ENCODE measurements at places on chromosomes 1 and 21.

GRCh38 chr1:74388855-74389254 is 123.6 kb downstream of the LRRC53 start:
- DNase-seq = no peak

- no peak for DNase-seq
Observed at GRCh38 chr1:118145721-118146120, 39.3 kb downstream of the SPAG17 start.

GRCh38 chr1:54694771-54695170 is 20.9 kb upstream of the TTC4 start:
- no peak for DNase-seq

GRCh38 chr1:87885278-87886025 is 556.8 kb downstream of the LMO4 start:
- no peak for DNase-seq

DNA sequence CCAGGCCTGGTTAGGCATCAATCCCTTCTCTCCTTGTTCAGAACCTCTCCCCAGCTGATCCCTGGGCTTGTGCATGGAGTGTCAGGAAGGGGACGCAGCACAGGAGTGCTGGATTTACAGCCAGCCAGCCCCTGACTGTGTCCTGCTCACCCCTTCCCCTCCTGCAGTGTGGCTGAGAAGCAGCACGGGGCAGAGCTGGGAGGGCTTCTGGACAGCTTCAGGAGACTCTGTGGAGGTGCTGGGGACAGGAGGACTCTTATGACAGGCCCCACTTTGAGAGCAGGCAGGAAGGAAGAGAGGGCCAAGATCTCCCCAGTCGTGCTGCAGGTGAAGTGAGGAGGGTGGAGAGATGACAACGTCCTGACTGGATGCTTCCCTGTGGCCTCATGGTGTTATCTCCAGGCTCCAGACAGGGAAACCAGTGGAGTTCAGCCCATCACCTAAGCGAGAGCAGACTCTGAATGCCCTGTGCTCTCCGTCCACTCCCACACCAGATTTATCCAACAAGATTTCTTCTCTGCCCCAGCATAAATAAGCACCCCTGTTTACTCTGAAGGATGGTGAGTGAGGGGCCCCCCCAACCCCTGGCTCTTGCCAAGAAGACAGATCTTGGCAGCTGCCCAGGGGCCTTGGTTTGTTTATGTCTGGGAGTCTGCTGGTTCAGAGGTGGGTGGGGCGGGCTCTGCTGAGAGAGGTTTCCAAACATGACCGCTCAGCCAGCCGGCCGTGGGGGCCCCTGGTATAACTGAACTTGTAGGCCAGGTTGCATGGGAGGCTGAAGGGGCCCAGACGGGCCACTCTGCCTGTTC is 21.3 kb downstream of the TMCC2 start:
- DNase-seq = no peak

GRCh38 chr1:119253366-119253765 is 112.9 kb upstream of the WARS2 start:
- no peak for DNase-seq

DNA sequence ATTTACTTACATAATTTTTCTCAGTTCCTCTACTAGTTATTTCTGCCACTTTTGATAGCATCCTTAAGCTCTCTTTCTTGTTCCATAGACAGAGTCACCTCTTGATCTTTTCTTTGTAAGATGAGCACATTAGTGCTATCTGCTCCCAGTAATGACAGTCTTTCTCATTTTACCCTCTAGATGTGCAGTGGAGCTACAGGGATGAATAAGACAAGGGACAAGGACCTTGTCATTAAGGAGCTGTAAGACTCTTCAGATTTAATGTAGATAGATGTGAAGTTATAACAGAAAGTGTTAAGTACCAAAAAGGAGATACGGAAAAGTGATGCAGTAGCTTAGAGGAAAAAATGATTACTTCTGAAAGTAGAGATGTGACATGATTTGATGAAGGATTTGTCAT is 20.4 kb downstream of the SCP2 start:
- no peak for DNase-seq

- no peak for DNase-seq
Observed at GRCh38 chr21:41678016-41678923, 88.6 kb downstream of the RIPK4 start.

GRCh38 chr21:41631564-41632461 is 123.9 kb upstream of the TMPRSS2 start:
- no peak for DNase-seq

GRCh38 chr1:21852282-21853130 is 40.4 kb downstream of the LDLRAD2 start:
- DNase-seq = no peak

GRCh38 chr1:212260557-212261355 is 24.5 kb upstream of the PPP2R5A start:
- DNase-seq = no peak

GRCh38 chr1:55720261-55720660 is 505.1 kb upstream of the USP24 start:
- DNase-seq = no peak

GRCh38 chr1:245419461-245419978 is 264.7 kb downstream of the KIF26B start:
- DNase-seq = no peak

DNA sequence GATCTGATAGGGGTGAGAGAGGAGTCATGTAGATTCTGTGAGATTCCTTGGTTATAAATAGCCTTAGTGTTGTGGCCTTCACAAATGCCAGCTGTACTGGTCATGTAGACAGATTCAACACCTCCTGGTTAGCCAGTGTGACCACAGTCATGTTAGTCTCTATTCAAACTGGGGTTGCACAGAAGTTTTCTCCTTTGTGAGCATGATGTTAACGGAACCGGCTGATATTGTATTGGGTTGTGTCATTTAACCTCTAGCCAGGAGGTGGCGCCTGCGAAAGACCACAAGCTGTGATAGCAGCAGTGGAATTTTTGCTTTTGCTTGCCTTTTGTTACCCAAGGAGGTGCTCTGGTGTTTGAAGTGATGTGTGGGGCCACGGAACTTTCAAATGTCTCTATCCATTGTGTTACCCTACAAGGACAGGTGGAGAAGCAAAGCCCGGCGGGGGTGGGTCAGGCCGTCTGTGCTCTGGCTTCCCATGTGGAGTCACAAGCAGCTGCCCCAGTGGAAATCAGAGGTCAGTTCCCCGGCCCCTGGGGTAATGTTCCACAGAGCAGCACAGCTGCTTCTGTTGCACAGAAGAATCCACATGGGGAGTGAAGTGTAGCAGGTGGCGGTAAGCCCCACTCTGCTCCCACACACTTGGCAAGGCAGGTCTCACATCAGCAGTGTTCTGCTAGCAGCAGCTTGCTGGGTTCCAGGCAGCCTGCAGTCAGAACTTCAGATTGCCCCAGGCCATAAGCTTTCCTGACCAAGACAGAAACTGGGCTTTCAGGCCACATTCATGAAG is 112.6 kb downstream of the ADAMTS1 start:
- DNase-seq = no peak

- DNase-seq = no peak
Observed at GRCh38 chr1:58223522-58223921, 323.0 kb downstream of the OMA1 start.

DNA sequence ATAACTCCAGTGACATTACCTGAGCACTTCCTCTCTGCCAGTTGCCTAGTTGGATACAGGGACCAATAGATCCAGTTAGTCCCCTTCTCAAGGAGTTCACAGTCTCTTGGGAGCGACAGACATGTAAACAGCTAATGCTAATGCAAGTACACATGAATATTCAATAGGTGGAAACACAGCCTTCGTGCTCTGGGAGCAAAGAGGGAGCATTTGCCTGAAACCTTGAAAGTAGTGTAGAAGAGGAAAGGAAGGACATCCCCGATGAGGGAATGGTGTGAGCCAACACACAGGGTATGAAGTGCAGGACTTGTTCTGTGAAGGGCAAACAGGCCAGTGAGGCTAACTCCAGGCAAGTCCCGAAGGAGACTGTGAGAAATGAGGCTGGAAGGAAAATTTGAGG is 3.8 kb upstream of the TMEM222 start:
- no peak for DNase-seq

GRCh38 chr1:2199042-2199810 is 4.7 kb upstream of the FAAP20 start:
- peak; percentile 79 for DNase-seq

- peak; percentile 27 for DNase-seq
Observed at GRCh38 chr1:207049974-207050391, 1.0 kb downstream of the YOD1 start.

DNA sequence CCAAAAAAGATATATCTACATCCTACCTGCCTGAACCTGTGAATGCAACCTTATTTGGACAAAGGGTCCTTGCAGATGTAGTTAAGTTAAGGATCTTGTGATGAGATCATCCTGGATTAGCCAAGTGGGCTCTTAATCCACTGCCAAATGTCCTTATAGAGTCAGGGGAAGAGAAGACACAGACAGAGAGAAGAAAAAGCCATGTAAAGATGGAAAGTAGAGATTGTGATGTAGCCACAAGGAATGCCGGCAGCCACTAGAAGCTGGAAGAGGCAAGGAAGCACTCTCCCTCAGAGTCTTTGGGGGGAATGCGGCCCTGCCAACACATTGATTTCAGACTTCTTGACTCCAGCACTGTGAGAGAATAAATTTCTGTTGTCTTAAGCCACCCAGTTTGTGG is 16.2 kb downstream of the HSD11B1 start:
- no peak for DNase-seq

DNA sequence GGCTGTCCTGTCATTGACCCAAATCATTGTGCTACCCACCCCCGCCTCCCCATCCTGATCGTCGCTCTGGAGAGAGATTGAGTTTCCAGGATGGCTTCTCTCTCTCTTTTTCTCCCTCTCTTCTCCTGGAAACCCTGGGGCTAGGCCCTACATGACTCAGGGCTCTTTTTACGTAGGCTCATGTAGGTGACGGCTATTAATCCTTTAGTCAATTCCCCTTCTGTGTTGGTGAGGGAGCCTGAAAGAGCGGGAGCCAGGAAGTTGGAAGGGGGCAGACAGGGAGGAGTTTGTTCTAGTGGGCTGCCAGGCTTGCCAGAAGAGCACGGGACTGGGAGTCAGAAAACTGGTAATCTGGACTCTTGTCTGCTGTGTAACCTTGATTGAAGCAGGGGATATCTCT is 9.7 kb downstream of the ATP2B4 start:
- no peak for DNase-seq

DNA sequence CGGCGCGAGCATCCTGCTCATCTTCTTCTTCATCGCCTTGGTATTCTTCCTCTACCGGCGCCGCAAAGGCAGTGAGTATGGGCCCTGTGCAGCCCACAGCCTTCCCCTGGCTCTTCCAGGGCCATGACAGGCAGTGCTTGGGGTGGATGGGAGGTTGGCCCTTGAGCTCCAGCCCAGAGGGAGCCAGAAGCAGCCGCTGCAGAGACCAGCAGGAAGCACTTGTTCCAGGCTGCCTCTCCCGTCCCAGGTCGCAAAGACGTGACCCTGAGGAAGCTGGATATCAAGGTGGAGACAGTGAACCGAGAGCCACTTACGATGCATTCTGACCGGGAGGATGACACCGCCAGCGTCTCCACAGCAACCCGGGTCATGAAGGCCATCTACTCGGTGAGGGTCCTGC is 87.3 kb upstream of the CD1D start:
- DNase-seq = no peak

DNA sequence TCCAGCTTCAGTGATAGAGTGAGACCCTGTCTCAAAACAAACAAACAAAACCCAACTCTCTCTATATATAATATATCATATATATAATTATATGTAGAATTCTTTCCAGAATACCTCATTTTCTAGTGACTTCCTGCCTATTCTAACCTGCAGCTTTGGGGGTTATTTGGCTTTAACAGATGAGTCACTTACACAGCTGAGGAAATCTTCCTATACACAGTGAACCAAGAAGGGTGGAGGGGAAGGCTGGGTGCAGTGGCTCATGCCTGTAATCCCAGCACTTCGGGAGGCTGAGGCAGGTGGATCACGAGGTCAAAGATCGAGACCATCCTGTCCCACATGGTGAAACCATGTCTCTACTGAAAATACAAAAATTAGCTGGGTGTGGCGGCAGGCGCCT is 9.2 kb downstream of the RAB29 start:
- DNase-seq = no peak

- DNase-seq = no peak
Observed at GRCh38 chr1:168236836-168237611, 11.2 kb downstream of the SFT2D2 start.

GRCh38 chr1:119635811-119636390 is 12.2 kb downstream of the ZNF697 start:
- DNase-seq = no peak

- no peak for DNase-seq
Observed at GRCh38 chr1:93106226-93106625, 27.1 kb downstream of the MTF2 start.

DNA sequence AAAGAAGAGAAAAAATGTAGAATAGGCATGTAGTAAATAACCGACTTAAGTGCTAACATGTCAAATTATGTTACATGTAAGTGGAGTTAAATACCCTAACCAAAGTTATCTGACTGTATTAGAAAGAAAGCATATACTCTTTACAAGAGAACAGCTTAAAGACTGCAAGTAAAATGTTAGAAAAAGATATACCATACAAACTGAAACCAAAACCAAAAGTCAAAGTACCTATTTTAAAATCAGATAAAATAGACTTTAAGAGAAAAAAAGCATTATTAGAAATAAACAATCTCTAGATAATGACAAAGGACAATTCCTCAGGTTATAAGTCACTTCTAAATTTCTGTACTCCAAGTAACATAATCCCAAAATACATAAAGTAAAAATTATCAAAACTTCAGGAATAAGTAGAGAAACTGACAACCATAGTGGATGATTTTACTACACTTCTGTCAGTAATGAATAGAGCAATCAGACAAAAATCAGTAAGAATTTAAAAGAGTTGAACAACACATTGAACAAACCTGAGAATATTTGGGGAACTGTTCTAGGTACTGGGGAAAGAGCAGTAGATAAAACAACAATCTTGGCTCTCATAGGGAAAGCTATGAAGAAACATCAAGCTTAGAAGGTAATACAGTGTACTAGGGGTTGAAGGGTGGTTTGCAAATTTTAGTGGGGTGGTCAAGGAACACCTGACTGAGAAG is 127.3 kb downstream of the TBX19 start:
- no peak for DNase-seq

DNA sequence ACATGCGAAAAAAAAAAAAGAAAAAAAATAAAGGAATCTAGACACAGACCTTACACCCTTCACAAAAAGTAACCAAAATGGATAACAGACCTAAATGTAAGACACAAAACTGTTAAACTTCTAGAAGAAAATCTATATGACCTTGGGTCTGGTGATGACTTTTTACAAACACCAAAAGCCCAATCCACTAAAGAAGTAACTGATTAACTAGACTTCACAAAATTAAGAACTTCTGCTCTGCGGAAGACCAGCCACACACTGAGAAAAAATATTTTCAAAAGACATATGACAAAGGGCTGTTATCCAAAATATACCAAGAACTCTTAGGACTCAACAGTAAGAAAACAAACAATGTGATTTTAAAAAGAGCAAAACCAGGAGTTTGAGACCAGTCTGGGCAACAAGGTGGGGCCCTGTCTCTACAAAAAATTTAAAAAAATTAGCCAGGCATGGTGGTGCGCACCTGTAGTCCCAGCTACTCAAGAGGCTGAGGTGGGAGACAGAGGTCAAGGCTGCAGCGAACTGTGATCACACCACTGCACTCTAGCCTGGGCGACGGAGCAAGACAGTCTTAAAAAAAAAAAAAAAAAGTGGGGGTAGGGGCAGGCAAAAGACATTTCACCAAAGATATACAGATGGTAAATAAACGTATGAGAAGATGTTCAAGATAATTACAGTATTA is 9.8 kb downstream of the PARP1 start:
- DNase-seq = no peak

GRCh38 chr1:39829791-39830533 is 41.3 kb upstream of the BMP8B start:
- DNase-seq = no peak

GRCh38 chr1:116971258-116971860 is 30.2 kb upstream of the CD101 start:
- DNase-seq = no peak

- no peak for DNase-seq
Observed at GRCh38 chr1:88401313-88401712, 282.8 kb upstream of the PKN2 start.
